Activated naive CD8-positive, alpha-beta T cell treated with anti-CD3 and anti-CD28 coated beads, Interleukin-2, amount 50 U/mL, for 16 hours (primary cell): ENCODE measurements at places on chromosomes 2 and 18.

- no peak for DNase-seq
These were observed 272.3 kb upstream of the EPHA4 start for GRCh38 chr2:221844212-221845020.

- no peak for DNase-seq
These were observed 125.8 kb upstream of the EFEMP1 start for GRCh38 chr2:56049233-56049845.

DNA sequence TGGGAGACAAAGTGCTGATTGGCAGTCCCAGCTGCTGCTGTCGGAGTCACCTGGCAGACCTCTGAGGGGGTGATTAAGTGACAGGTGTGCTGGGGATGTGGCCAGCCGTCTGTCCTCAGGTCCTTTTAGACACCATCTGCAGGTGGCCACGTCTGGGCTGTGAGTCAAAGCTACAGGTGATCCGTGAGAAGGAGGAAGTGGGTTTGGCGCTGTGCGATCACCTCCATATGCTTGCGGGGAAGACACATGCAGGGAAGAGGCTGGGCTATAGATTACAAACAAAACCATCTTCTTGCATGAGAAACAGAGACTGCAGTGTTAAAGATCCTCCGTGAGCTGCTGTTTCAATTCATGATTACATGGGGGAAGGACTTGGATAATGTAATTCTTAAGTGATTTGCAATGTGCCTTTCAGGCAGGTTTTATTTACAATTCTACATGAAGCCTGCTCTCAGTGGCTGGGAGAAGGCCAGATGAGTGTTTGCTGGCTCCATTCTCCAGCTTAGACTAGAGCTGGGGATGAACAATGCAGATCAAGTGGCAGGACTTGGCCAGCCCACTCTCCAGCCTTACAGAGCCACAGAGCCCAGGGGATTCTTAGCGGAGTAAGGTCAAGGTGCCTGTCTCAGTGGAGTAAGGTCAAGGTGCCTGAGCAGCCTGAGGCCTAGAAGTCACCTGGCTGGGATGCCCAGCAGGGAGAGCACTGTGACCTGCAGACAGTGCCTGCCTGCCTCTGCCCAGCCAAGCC, 87.8 kb downstream of the LYPD1 start:
- no peak for DNase-seq

- DNase-seq = no peak
These were observed 5.2 kb downstream of the EML6 start for GRCh38 chr2:54728669-54729120.

DNA sequence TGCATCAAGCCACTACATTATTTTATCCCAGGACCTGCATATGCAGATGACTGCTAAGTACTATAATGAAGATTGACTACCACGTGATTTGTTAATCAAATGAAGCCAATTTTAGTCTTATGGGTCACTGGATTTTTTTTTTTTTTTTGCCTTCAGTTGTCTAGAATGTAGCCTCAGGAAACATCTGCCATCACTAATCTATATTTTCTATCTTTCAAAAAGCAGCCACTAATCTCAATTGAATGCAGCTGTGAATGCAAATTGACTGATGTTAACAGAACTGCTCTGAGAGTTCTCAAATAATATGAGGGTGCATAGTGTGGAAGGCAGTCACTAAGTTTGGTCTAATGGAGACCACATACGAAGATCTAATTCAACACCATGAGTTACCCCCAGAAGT, 106.3 kb downstream of the ABCA12 start:
- DNase-seq = no peak

DNA sequence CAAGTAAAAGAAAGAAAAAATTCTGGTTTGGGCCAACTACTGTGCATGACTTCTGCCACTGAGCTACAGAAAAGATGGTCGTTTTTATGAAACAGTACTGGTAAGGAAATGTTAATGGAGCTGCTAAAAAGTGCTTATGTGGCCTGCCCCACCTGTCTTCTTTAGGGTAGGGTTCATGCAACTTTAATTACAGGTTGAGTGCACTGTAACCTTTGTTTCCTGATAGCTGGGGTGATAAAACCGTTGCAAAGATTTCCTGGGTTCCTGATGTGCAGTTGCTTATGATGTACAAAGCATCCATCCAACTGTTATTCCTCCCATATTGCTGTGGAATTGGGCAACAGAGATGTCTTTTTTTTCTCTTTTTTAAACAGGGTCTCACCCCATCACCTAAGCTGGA, 34.3 kb upstream of the PUM2 start:
- no peak for DNase-seq
